ENCODE measurements at places on chromosomes 11 and 22.

DNA sequence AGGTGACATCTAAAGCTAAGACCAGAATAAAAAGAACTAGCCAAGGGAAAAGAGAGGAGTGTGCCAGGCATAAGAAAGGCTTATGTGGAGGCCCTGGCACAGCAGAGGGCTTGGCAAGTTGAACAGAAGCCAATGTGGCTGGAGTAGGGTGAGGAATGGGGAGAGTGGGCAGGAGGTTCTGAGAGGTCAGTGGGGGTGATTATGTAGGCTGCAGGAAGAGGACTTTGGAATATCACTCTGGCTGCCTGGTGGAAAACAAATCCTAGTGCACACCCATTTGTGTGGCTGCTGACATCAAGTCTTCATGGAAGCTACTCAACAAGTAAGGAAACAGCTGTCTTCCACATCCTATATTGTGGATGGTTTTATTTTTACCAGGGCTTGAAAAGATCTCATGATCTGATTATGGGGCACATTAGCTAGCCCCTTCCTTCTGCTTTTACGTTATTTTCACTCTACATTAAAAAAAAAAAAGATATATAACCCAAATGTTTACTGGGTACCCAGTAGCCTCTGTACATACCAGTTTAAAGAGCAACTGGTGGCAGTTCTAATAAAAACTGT, 3.4 kb downstream of the MRPL16 start:
- no peak for DNase-seq

GRCh38 chr11:132408877-132409276, 1038.5 kb downstream of the NTM start:
- DNase-seq, result no peak

DNA sequence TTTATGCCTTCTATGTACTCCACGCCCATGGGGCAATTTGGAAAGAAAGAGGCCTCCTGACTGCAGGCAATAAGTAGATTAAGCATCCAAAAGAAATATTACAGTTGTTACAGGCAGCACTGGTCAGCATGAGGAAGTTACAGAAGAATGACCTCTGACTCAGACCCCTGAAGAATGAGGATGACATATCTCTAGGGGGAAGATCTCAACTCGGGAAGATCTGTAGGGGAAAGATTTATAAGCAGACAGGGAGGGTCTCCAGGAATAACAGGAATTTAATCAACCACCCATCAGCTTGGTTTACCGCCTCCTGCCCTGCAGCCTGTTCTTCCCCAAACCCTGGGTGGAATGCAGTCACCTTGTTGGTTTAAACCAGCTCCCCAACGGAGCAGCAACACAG, 58.0 kb downstream of the RCN1 start:
- no peak for DNase-seq

DNA sequence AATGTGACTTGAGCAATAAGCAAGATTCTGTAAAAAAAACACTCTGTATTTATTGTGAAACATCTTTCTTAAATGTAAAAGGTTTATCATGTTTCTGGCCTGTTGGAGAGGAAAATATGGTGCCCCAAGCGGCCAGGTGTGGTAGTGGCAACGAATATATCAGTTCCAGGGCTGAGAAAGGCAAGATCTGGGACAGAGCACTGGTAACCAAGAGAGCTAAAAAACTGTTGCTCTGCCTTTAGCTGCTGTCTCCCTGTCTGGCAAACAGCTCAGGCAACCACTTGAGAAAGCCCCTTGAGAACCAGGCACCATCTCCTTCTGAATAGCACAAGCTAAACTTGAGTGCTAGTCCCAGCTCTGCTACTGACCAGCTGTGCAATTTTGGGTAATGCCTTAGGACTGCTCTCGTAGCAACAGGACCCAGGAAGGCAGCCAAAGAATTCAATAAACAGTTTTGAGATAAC, 129.9 kb downstream of the KCNC1 start:
- no peak for DNase-seq

DNA sequence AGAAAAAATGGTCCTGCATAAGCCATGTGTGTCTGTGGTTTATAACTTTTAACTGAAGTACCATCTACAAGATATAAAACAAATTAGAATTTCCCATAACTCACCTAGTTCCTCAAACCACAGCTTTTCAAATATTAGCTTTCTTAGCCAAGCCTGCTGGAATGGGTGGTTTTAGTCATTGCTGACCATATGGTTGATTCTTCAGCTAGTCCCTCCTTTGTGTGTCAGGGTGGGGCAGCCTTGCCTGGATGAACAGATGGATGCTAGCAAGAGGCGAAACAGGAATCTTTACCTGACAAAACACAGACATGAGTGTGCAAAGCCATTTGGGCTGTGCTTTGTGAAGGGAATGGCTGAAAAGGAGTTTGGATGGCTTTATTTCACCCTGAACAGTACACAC, 6.9 kb upstream of the B3GNT6 start:
- no peak for DNase-seq

DNA sequence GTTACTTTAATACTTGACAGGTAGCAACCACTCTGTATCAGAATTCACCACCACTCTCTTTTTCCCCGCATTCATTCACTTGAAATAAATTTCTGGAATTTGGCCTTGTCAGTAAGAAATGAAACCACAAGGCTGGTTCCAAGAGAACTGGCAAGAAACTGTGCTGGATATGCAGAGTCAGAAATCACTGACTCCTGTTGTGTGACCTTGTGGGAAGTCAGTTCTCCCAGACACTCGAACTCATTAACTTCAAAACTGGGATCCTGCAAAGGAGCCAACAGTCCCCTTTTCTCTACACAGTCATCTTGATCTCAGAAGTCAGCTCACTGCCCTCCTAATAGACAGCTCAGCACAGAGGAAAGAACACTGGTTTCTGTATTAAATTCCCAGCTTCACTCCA, 142.7 kb downstream of the LRRC4C start:
- no peak for DNase-seq

DNA sequence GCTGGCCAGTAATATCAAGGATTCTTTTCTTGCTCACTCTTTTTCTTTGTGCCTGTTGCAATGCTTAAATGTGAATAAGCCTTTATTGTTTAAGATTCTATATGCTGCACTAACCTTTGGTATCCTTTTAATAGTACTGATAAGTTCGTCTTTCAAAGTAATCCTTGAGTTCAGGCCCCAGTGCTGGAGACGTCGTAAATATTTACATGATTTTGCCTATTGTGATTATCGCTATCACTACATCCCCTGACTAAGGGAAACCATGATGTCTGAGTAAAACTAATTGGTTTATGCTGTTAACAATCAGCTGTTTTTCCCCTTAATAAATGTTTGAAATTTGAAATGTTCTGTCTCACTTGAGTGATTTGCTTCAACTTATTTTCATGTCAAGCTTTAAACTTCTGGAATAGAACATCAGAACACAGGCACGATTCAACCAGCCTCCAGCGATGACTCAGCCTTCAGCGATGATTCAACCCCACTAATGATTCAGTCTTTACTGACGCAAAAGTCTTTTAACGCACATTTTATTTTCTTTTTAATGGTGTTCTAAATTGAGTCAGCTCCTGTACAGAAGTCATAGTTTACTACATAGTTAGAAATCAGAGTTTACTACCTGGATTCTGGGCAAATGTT, 3.9 kb downstream of the HTATIP2 start:
- no peak for DNase-seq

- DNase-seq, result no peak
Observed at GRCh38 chr11:65644837-65645236, 6.9 kb downstream of the SIPA1 start.

DNA sequence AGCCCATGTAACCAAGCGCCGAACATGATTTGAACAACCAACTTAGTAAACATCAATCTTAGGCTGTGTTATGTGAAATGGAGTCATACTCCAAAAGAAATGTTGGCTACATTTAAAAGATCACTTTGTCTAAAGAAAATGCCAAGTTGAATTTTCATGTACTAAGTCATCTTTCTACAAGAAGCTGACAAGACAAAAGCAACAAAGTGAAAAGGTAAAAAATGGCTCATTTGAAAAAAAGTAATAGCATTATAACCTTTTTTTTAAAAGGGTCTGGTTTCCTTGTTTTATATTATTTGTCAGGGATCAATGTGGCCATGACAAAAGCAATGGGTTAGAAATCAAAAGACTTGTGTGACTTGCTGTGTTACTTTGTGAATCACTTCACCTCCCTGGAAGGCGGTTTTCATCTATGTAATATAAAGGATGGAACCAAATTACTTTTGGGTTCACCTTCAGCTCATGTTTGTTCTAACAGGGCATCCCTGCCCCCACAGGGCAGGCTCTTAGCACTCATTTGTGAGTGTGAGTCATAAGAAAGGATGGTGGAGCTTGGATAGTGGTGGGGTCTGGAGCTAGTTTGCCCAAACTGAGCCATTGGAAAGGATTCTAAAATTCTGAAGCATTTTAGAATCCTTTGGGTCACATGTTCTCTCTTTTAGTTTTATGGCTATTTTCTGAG, 131.9 kb upstream of the MTMR2 start:
- no peak for DNase-seq

GRCh38 chr11:14179116-14179820, 179.7 kb downstream of the RRAS2 start:
- DNase-seq, result no peak

DNA sequence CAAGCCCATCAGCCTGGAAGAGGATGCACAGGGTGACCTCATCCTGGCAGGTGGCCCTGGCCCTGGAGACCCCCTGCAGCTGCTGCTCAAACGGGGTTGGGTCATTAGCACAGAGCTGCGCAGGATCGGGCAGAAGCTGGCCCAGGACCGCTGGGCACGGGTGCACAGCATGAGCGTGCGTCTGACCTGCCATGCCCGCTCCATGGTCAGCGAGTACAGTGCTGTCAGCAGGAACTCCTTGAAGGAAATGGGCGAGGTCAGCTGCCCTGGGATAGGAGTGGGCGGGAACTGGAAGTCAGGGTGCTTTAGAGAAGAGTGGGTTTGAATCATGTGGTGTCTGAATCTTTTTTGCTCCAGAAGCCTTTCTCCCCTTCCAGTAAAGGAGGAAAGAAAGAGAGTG, 61.1 kb downstream of the INSC start:
- no peak for DNase-seq

DNA sequence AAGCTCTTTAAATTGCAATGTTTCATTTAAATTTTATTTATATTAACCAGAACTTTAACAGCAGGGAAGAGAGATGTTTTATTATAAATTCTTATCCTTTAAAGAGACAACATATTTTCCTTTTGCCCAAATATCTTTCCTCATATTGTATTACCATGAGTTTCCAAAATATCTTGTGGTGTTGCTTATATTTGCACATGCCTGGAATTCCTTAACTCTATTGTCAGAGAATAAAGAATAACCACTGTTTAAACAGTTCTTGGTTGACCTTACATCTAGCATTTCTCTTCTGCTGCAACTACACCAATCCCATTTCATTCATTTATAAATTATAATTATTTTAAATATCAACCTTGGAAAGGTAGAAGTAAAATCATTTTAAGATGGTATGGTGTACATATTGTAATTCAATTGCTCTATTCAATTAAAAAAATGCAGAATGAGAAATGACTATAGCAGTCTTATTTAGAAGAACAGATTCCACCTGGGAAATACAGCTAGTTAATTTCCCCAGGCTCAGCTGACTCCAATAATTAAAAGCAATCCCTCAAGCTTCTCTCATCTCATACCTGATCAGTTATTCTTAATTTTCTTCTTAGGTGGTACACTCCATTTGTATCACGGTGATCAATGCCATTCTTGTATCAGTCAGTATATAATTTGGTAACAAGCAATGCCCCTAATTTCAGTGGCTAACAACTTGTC, 923.3 kb downstream of the KCNA4 start:
- DNase-seq, result no peak
